ENCODE measurements at places on chromosomes 2 and 18.

- no peak for DNase-seq
Measured at GRCh38 chr18:30652387-30652786, 390.2 kb downstream of the DSC3 start.

GRCh38 chr2:231769170-231770136 lies 11.6 kb downstream of the PDE6D start:
- DNase-seq = no peak

DNA sequence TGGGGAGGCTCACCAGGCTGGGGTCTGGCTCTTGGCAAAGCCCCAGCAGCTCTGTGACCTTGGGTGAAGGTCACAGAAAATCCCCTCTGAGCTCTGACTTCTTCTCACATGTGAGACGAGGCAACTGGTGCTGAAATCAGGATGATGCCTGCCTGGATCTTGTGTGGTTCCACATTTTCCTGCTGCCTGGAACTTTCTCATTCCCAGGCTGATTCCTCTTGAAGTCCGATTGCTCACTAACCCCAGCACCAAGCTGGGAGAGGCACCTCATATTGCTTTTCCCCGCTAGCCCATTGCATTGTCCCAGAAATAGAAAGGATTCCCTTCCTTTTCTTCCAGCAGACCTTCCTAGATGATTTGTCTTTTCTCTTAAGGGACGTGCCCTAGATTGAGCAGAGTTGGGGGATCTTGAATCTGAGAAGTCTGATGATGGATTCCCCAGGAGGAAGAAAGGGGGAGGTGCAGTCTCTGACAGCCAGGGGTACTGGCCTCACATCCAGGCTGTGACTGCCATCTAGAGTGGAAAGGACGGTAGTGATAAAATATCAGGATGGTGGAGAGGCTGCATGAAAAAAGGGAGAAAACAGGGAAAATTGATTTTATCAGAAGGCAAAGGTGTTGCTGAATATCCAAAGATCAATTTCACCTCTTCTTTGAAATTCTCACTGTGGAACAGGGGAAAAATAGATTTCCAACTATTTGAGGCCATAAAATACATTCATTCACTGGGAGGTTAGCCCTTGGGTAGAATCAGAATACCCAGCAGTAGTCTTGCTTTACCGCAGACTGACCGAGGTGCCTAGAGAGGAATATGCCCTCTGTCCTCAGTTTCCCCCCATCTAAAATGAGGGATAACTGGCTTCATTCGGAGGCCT lies 96.3 kb downstream of the FAM210A start:
- no peak for DNase-seq

DNA sequence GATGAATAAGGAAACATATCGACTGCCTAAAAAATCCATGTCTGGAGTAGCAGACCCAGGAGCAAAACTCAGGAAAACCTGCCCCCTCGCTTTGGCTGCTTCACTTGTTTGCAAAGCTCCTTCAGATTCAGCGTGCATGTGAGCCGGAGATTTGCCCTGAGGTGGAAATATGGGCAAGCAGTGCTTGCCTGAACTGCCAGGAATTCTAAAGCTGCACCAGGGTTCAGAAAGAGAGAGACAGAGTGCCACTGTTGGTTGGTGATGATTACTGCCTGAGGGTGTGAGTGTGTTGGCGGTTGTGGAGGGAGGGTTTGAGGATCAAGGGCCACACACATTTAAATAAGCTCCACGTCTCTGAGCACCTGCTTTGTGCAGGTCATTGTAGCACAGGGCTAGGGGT lies 139.6 kb upstream of the RGPD4 start:
- DNase-seq = no peak

Data from stimulated activated CD8-positive, alpha-beta memory T cell treated with anti-CD3 and anti-CD28 coated beads, Interleukin-7, amount 100 ng/mL, for 48 hours (primary cell).